ENCODE measurements at places on chromosomes 3 and 15.

DNA sequence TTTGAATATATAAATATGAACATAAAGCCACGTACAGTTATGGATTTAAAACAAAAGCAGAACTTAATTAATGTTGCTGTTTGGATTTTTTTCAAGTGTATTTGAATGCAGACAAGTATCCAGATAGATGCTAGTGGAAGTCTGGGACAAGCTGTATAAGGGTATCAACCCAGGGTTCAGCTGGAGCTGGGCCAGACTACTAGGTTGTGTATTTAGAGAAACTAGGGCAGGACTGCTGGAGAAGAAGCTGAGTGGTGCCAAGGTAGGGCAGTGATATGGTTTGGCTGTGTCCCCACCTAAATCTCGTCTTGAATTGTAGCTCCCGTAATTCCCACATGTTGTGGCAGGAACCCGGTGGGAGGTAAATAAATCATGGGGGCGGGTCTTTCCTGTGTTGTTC, 189.8 kb upstream of the CTDSPL start:
- DNase-seq = no peak

DNA sequence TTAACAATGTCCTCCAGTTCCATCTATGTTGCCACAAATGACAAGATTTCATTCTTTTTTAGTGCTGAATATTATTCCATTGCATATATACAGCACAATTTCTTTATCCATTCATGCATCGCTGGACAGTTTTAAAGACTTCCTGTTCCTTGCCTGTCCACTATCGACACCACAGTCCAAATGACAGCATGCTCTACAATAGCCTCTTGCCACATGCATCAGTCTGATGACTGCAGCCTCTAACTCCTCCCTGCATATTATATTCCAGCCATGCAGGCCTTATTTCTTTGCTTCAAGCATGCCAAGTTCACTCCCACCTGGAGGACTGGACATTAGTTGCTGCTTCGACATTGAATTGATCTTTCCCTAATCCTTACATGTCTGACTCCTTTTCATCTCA, 306.2 kb downstream of the FOXP1 start:
- no peak for DNase-seq

- no peak for DNase-seq
Measured at GRCh38 chr3:64411101-64411500, 185.8 kb upstream of the PRICKLE2 start.

DNA sequence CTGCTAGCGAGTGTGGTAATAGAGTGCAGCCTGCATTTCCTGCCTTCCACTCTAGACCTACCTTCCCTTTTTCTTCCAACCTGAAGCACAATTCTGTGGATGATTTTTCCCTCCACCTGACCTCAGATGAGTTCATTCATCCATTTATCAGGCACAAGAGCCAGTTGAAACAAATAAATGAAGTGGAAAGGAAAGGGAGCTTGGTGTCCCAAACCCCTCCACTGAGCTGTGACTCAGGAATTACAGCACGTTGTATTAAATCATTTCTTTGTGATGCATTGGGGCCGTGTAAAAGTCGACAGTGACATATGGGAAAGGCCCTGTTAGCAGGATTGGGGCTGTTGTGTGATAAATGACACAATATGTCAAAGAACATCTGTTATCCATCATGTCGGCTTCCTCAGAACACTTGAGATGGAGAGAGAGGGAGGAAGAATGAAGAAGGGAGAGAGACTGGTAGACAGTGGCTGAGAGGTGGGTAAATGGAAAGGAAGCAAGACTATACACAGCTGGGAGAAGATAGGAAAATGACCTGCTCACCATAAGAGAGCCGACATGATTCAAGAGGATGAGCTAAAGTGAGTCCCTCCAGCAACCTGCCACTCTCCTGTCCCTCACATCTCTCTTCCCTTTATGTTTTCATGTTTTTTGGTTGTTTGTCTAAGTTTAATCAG, 366.0 kb downstream of the AGBL1 start:
- DNase-seq = no peak

GRCh38 chr3:16052964-16053363, 121.5 kb upstream of the GALNT15 start:
- no peak for DNase-seq

- no peak for DNase-seq
Measured at GRCh38 chr15:100189319-100189718, 152.5 kb downstream of the ADAMTS17 start.

DNA sequence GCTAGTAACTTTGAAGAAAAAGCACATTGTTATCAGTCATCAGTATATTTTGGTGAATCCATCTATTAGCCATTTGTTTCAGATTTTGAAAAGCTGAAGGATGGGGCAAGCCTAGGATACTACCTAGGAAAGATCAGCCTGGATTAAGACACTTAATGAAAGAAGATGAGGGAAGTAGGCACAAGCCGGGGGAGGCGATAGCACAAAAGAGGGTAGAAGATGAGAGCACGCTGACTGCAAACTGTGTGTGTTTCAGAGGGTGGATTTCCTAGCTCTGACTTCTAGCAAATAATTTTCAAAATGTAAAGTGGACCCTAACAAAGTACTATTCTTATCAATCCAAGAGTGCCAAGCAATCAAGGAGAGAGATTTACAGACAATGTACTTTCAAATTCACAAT, 22.2 kb upstream of the SOX2 start:
- DNase-seq = no peak

DNA sequence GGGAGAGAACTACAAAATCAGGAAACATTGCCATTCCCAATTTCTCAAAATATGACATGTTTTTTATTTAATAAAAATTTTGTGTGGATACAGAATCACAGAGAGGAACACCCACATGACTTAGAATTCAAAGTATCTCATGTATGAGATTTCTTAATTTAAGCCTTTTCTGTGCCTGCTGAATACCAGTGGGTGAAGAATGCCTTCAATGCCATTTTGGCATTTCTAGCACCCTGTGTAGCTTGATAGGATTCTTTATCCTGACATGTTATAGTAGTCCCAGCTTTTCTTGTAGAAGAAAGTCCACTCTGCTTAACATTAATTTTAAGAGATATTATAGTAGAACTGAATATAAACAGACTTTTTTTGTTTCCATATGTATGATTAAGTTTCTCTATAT, 3.1 kb upstream of the SLMAP start:
- no peak for DNase-seq

DNA sequence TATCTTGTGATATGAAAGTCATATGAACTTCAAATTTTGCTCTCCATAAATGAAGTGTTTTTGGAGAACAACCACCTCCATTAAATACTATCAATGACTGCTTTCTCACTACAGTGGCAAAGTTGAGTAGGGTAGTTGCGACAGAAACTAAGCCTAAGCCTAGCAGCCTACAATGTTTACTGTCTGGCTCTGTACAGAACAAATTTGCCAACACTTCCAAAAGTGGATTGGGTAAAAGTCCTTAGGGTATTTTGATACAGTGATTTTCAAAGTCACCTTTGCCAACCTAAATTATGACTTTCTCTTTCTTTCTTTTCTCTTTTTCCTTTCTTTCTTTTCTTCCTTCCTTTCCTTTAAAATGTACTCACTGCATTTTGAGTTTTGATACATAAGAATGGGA, 142.6 kb downstream of the PLCL2 start:
- DNase-seq = no peak

DNA sequence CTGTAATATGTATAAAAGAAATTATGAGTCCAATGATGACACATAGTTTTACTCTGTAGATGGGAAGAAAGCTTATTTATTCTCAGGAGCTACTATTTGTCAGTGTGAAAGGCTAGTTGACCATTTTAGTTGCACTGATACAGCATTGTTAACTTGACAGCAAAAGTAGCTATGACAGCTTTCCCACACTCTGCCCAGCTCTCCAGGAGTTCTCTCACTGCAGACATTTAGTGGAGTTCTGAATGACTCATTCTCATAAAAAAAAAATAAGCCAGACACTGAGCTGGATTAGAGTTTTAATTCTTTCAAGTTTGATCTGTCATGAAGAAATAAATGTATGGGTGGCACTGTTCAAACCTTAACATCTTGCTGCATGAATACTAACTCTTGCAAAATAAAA, 77.2 kb upstream of the CFAP20DC start:
- DNase-seq = no peak

DNA sequence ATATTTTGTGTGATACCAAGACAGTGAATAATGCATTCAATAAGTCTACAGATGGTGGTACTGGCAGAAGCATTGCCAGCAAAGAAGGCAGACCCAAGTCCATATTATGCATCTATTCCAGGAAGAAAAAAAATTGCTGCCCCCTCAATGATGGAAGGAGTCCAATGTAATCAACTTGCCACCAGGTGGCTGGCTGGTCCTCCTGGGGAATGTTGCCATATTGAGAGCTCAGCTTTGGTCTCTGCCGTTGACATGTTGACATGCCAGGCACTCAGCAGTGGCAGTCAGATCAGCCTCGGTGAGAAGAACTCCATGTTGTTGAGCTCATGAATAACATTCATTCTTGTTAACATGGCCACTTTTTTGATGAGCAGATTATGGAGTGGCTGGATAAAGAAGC, 298.5 kb downstream of the IGSF11 start:
- DNase-seq = no peak

DNA sequence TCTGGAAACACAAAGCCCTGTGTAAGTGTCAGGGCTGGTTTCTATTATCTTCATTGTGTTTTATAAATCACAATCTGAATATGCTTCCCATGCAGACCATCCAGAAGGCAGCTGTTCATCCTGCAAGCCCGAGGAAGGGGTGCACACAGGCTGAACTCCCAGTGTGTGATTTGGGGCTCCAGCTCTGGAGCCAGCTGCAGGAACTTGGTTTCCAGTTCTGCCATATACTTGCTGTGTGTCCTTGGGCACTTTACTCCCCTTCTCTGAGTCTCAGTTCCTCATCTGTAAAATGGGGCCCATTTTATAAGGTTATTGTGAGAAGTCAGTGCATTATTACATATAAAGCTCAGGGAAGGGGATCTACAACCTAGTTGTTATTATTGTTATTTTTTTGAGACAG, 22.6 kb downstream of the CYP8B1 start:
- DNase-seq = no peak

DNA sequence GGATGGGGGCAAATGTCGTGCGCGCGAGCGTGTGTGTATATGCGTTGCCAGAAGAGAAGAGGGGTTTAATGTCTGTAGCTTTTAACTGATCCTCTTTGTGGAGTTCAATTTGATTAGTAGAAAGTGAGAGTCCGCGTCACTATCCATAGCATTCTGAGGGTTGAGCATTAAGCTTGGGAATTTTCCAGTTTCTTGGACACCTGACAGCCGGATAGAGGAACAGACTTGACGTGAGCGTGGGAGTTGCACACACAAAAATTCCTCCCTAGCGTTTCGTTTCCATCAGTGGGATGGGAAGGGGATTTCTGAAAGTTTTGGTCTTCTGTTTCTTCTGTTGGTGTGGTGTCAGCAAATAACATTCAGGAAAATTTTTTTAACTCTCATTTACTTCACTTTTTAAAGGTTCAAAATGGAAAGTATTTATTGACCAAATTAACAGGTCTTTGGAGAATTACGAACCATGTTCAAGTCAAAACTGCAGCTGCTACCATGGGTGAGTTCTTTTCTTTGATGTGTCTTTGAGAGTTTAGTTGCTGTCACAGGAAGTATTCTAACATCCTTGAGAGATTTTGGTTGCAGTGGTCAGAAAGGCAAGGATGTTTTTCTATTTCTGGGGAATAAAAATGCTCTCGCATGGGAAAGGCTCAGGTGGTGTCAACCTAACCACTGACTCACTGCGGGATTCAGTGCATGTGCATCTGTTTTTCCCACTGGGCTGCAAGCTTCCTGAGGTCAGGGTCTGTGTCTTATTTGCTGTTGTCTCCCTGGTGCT, 841 bp downstream of the POGLUT1 start:
- no peak for DNase-seq

DNA sequence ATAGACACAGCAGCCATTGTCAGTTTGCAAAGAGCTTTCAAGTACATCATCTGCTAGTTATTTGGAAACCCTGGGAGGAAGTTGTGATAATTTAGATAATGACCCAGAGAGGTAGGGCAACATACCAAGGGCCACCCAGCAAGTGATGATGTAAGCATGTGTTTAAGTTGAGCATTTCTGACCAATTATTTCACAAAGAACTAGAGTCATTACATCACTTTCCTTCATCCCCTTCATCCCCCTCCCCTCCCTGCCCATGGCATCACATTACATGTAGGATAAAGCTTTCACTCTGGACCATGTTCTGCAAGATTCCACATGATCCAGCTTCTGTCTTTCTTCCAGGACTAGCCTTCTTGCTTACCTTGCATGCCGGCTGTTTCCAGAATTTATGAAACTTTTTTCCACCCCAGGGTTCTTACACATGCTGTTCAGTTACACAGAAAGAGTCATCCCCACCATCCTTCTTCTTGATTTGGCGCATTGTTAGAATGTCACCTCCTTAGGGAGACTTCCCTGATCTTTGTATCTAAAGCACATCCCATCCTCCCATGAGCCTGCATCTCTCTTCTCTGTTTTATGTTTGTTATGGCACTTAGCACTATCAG, 71.3 kb downstream of the PTPRG start:
- DNase-seq = no peak

DNA sequence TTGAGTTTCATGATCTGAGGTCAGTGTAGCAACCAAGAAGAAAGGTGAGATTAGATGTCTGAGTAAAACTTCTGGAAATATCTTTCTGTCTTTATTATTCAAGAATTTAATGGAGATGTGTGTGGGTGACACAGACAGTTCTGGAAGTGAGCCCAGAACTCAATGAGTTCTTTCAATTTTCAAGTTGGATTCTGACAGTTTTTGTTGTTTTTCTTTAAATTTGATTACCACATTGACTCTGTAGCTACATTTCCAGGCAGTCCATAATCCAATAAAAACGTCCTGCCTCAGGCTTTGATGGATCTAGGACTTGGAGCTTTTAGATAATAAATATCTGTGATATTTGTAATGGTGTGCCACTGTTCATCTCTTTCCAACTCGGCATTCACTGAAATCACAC, 3.9 kb upstream of the PARP14 start:
- DNase-seq = no peak

DNA sequence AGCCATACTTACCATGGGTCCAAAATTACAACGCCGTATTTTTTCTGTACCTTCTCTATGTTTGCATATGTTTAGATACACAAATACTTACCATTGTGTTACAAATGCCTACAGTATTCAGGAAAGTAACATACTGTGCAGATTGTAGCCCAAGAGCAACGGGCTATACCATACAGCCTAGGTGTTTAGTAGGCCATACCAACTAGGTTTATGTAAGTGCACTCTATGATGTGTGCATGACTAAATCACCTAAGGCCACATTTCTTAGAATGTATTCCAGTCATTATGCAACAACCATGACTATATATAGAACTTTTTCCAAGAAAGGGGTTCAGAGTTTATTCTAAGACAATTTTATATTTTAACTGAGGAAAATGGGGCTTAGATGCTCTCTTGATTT, 411.7 kb downstream of the MAGI1 start:
- no peak for DNase-seq

- DNase-seq = no peak
Measured at GRCh38 chr3:110478377-110479054, 593.1 kb upstream of the NECTIN3 start.

All from aorta (tissue), 5 donors.